CD14-positive monocyte (primary cell): ENCODE measurements at places on chromosomes 12 and 14. TPM values are rescaled to one million over a fixed set of nuclear protein-coding genes. Genes with fewer than 3 reads are reported as not detected.
A peak's percentile ranks its signal among the peaks of the same experiment; 100 is the strongest.

GON7 gene
- polyA plus RNA-seq: 3.0 and 4.8 TPM in 2 replicates

AVPR1A gene
- polyA plus RNA-seq: not detected

DHRS2 gene
- not detected for polyA plus RNA-seq

CMKLR1 gene
- polyA plus RNA-seq: 7.5 TPM

ETNK1 gene
- polyA plus RNA-seq: 16.5 TPM

PTPRQ gene
- not detected for polyA plus RNA-seq

KRT77 gene
- not detected for polyA plus RNA-seq

MMAB gene
- 12.4 TPM for polyA plus RNA-seq

TRHDE gene
- polyA plus RNA-seq: not detected

FKBP3 gene
- polyA plus RNA-seq: 5.1 and 18.1 TPM in 2 replicates

NKX2-1 gene
- polyA plus RNA-seq: not detected

GRCh38 chr14:40368314-40368713 is 936.1 kb upstream of the FBXO33 start:
- H3K4me1 ChIP-seq: no peaks in the 10 kb centered on the region
- H3K27me3 ChIP-seq: no peaks in the 10 kb centered on the region
- no peak overlapping the region for H3K27ac ChIP-seq

DNA sequence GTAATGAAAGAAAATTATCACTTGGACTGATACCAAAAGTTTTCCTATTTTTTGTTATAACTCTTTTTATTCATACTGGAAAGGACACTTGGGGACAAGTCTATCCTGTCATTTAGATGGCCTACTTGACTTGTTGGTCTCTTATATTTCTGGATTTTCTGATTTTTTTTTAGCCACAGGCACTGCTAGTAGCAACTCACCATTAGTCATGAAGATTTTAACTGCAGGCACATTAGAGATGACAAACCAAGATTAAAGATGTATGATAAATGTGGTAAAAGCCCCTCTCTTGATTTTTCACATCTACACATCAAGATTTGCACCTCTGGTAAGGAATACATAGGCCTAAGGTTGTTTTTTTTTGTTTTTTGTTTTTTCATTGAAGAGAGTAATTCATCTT is 217.0 kb downstream of the SLC25A21 start:
- H3K27me3 ChIP-seq: no peaks in the 10 kb centered on the region
- no peaks in the 10 kb centered on the region for H3K4me1 ChIP-seq
- no peak overlapping the region for H3K4me3 ChIP-seq
- H3K36me3 ChIP-seq: no peaks in the 10 kb centered on the region
- no peak overlapping the region for H3K27ac ChIP-seq

DNA sequence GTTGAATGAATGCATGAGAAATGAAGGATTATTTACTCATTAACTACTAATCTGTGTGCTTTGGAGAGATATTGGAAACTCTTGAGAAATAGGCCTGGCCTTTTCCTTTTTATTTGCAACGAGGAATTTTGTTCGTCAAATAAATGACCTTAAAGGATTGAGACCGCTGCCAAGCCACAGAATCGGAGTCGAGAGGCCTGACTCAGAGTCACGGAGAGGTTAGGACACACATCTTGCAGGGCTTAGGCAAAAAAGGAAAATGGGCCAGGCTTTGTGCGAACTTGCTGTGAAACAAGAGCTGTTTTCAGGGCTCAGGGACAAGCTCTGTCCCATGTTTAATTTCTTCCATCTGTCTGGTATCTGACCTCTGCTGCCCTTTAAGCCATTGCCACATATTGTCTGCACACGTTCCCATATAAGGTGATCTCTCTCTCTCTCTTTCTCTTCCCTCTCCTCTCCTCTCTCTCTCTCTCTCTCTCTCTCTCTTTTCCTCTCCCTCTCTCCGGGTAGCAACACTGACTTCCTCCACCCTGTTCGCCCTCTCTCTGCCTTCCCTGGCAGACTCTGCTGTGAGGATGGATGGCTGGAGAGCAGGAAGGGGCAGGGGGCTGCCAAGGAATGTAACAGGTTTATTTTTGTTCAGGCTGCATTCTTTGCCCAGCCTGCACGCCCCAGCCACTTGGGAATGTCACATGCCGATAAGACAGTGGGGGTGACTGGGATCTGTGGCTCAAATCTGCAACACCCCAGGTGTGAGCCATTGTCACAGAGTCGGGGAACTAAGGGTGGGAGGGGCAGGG is 14.9 kb upstream of the IFT81 start:
- no peak for DNase-seq
- no peaks in the 10 kb centered on the region for H3K36me3 ChIP-seq
- no peak overlapping the region for H3K4me3 ChIP-seq
- no peak overlapping the region for H3K27ac ChIP-seq
- peaks cover 35% of the 10 kb centered on the region for H3K4me1 ChIP-seq

GRCh38 chr12:40561395-40561966 is 130.8 kb upstream of the CNTN1 start:
- DNase-seq: no peak
- H3K36me3 ChIP-seq: no peaks in the 10 kb centered on the region
- H3K4me3 ChIP-seq: no peak overlapping the region
- H3K27ac ChIP-seq: no peak overlapping the region

- H3K27me3 ChIP-seq: no peaks in the 10 kb centered on the region
- H3K27ac ChIP-seq: no peak within 1 kb of the TSS
- DNase-seq: no peak
- no peak within 1 kb of the TSS for H3K4me3 ChIP-seq
These were observed at the start of gene TCL1B for GRCh38 chr14:95685978-95686922. Gene TCL1B, plus strand, starts transcription at chr14:95686426. Its CDS starts 42 bp downstream, at chr14:95686468.

DNA sequence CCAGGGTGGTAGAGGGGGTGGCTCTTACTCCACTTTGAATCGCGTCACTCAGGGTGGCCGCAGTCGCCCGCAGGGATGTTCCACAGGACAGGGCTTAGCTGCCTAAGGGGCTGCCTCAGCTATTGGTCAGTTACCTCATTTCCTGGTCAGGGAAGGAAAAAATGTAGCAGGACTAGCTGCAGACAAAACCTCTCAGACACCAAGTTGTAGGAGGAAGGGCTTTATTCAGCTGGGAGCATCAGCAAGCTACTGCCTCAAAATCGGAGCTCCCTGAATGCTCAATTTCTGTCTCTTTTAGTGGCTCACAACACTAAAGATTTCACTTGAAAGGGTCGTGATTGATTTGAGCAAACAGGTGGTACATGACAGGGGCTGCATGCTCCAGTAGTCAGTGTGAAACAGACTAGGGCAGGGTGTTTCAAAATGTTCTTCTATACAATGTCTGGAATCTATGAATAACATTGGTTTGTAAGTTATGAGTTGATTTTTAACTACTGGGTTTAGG is 6.4 kb upstream of the CLEC6A start:
- no peaks in the 10 kb centered on the region for H3K36me3 ChIP-seq
- H3K27me3 ChIP-seq: no peaks in the 10 kb centered on the region
- no peak for DNase-seq
- no peak overlapping the region for H3K4me3 ChIP-seq

- peaks cover 7% of the 10 kb centered on the region for H3K27me3 ChIP-seq
- no peaks in the 10 kb centered on the region for H3K36me3 ChIP-seq
- peak within 1 kb of the TSS; percentile 34 for H3K4me3 ChIP-seq
- no peak for DNase-seq
- no peak within 1 kb of the TSS for H3K27ac ChIP-seq
- H3K4me1 ChIP-seq: peaks cover 36% of the 10 kb centered on the region
These were observed at the start of gene SLC7A8 for GRCh38 chr14:23183479-23183878. Gene SLC7A8, minus strand, starts transcription at chr14:23183660. Its CDS starts 746 bp downstream, at chr14:23182914.

DNA sequence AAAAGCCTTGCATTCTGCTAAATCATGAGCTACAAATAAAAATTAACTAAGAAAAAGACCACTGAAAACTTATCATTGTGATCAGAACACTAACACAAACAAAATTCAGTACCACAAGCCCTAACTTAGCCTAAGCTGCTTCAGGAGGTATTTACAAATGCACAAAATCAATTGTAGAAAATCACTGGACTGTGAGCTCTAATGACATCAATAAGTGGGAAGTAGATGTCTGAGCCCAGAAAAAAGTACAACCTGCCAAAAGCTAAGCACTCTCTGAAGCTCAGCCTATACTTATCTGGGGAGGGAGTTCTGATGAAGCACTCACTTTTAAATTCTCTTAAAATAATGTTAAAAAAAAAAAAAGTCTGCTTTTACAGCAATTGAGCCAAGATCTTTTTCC is 92.9 kb downstream of the SLCO1B1 start:
- H3K4me3 ChIP-seq: no peak overlapping the region
- H3K27ac ChIP-seq: no peak overlapping the region
- no peaks in the 10 kb centered on the region for H3K4me1 ChIP-seq
- H3K27me3 ChIP-seq: no peaks in the 10 kb centered on the region
- no peaks in the 10 kb centered on the region for H3K36me3 ChIP-seq

DNA sequence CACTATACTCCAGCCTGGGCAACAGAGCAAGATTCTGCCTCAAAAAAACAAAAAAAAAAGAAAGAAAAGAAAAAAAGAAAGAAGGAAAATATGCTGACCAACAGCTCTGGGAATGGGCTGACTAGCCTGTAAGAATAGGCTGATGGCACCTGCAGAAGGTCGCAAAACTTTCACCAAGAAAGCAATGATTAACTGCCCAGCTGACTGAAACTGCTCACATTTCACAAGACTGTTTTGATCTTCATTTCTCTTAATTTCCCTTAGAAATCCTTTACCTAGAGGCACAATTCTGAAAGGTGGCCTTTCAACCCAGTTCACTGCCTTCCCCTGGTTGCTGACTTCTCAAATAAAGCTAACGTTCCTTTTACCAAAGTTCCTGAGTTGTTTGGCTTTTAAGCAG is 12.4 kb downstream of the BEST3 start:
- no peak overlapping the region for H3K27ac ChIP-seq
- H3K27me3 ChIP-seq: no peaks in the 10 kb centered on the region
- H3K4me1 ChIP-seq: peaks cover 5% of the 10 kb centered on the region
- no peak for DNase-seq
- no peaks in the 10 kb centered on the region for H3K36me3 ChIP-seq
- no peak overlapping the region for H3K4me3 ChIP-seq

GRCh38 chr12:5633106-5633505 is 201.2 kb downstream of the NTF3 start:
- no peaks in the 10 kb centered on the region for H3K4me1 ChIP-seq
- no peak for DNase-seq
- H3K27me3 ChIP-seq: no peaks in the 10 kb centered on the region
- no peak overlapping the region for H3K27ac ChIP-seq
- no peaks in the 10 kb centered on the region for H3K36me3 ChIP-seq
- H3K4me3 ChIP-seq: no peak overlapping the region

DNA sequence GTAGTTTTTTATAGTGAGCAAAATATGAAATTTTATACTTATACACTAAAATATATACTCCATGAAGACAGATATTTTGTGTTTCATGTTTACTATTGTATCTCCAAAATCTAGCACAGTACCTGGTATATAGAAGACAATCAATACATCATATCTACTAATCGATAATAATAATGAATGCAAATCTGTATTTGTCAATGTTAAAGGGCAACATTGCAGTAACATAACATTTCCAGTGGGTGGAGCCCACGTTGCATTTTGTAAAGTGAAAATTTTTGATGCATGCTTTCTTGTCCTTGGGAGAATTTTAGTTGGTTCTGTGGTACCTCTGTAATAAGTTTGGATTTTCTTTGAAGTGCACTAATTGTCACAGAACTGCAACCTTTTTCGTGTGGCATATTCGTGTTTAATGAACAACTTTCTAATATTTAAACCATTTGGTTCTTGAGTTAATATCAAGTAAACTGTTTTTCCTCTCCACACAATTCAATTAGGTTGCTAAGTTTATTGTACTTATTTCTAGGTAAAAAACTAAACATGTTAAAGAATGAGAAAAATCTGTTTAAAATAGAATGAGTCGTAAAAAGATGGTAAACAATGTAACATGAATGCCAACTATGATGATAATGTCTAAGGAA is 47.4 kb downstream of the AVPR1A start:
- no peak overlapping the region for H3K27ac ChIP-seq
- no peaks in the 10 kb centered on the region for H3K36me3 ChIP-seq
- no peaks in the 10 kb centered on the region for H3K27me3 ChIP-seq
- H3K4me3 ChIP-seq: no peak overlapping the region

GRCh38 chr14:39219075-39219499 is 14.6 kb upstream of the MIA2 start:
- no peaks in the 10 kb centered on the region for H3K36me3 ChIP-seq
- H3K4me1 ChIP-seq: no peaks in the 10 kb centered on the region
- H3K4me3 ChIP-seq: no peak overlapping the region
- no peak overlapping the region for H3K27ac ChIP-seq

- peaks cover 18% of the 10 kb centered on the region for H3K36me3 ChIP-seq
- H3K4me1 ChIP-seq: peaks cover 24% of the 10 kb centered on the region
- H3K27ac ChIP-seq: peak overlapping the region; percentile 49
- DNase-seq: no peak
These were observed 74.6 kb downstream of the MED13L start for GRCh38 chr12:116202940-116203339.

- H3K27me3 ChIP-seq: no peaks in the 10 kb centered on the region
- H3K36me3 ChIP-seq: no peaks in the 10 kb centered on the region
- peak; percentile 45 for DNase-seq
- peaks cover 29% of the 10 kb centered on the region for H3K4me1 ChIP-seq
- H3K4me3 ChIP-seq: no peak overlapping the region
- H3K27ac ChIP-seq: peak overlapping the region; percentile 65
These were observed 50.8 kb upstream of the ELK3 start for GRCh38 chr12:96143392-96143791.

GRCh38 chr12:116919706-116920485 is 9.1 kb downstream of the FBXW8 start:
- peaks cover 7% of the 10 kb centered on the region for H3K36me3 ChIP-seq
- H3K4me3 ChIP-seq: no peak overlapping the region
- H3K27me3 ChIP-seq: no peaks in the 10 kb centered on the region

- H3K4me1 ChIP-seq: no peaks in the 10 kb centered on the region
- H3K27ac ChIP-seq: no peak overlapping the region
- DNase-seq: no peak
- H3K4me3 ChIP-seq: no peak overlapping the region
These were observed 49.3 kb downstream of the AACS start for GRCh38 chr12:125114365-125115141.

DNA sequence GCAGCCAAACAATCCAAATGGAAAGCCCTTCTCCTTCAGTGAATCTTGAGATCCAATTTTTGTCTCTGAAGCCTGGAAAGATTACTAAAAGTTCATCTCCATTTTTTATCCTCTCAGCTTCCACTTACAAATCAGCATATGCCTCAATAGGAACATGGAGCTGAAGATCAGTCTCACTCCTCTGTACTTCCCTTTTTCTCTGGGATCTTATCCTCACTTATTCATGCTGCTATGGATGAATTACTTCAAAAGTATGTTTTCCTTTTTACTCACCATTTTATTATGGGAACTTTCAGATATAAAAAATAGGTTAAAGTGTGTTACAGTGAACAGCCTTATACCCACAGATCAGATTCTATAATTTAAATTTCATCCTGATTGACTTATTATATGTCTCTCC is 14.4 kb upstream of the NTF3 start:
- no peak for DNase-seq
- H3K27ac ChIP-seq: no peak overlapping the region
- no peak overlapping the region for H3K4me3 ChIP-seq
- peaks cover 2% of the 10 kb centered on the region for H3K27me3 ChIP-seq
- no peaks in the 10 kb centered on the region for H3K36me3 ChIP-seq
- no peaks in the 10 kb centered on the region for H3K4me1 ChIP-seq

DNA sequence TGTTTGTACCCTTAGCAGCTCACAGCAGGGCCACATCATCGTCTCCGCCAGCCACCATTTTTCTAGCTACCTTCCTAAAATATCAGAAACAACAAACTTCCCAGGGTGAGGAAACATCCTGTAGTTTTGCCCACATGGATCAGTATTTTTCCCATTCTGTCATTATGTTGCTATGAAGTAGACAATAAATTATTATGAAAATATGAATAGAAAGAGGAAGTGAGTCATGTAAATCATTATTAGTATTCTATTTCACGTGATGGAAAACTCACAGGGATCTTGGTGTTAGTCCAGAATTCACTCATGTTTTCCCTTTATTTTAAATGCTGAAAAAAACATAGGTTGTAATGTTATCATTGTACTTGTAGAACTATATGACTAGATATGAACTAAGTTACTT is 319.4 kb downstream of the SYT1 start:
- no peak overlapping the region for H3K27ac ChIP-seq
- peak; percentile 8 for DNase-seq
- no peaks in the 10 kb centered on the region for H3K27me3 ChIP-seq
- no peaks in the 10 kb centered on the region for H3K4me1 ChIP-seq
- H3K4me3 ChIP-seq: no peak overlapping the region
